Stimulated activated CD8-positive, alpha-beta memory T cell treated with anti-CD3 and anti-CD28 coated beads, Interleukin-15, amount 100 ng/mL, for 48 hours (primary cell): ENCODE measurements at places on chromosomes 7 and 10.

DNA sequence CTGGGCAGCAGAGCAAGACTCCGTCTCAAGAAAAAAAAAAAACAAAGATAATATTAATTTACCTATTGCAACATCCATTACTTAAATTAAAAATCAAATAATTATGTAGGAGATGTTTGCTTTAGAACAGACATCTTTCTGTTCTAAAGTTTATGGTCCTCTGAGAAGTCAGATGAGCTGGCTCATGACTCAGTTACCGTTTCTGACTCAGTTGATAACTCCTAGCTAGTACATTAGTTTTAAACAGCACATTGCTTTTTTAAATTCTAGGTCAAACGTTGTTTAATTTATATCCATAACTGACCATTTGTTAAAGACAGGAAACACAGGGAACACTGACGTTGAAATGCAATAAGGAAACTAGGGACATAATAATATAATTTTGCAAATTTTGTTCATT lies 162.7 kb downstream of the ETV1 start:
- DNase-seq, result no peak

DNA sequence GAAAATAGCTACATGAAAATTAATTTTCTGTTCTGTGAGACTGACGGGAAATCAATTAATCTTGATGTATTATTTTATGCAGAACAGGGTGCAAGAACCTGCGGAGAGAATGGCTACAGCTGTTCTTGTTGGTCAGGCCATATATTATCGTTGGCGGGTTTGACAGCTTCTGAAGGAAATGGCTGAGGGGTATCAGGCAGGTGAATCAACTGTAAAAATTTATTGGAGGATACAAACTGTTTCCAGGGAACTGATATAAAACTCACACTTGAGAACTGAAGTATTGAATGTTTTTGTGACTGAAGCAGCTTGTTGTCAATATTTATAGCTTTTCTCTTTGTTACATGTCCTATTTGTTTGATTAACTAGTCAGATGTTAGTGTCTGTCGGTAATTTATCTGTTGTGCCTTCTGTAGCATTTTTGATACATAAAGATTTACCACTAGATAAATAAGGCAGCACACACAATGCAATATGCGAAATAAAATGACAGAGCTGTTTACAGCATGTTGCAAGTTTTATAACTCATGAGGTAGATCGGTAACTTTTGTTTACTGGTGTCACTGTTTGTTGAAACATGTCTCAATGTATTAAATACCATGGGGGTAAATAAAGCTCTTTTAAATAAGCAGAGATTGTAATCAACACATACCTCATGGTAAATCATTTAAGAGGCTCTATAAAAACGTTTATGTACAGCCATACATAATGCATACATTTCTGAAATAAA lies 308.2 kb downstream of the LRMDA start:
- DNase-seq, result no peak

GRCh38 chr10:64067009-64067606 lies 545.9 kb downstream of the REEP3 start:
- DNase-seq, result no peak

DNA sequence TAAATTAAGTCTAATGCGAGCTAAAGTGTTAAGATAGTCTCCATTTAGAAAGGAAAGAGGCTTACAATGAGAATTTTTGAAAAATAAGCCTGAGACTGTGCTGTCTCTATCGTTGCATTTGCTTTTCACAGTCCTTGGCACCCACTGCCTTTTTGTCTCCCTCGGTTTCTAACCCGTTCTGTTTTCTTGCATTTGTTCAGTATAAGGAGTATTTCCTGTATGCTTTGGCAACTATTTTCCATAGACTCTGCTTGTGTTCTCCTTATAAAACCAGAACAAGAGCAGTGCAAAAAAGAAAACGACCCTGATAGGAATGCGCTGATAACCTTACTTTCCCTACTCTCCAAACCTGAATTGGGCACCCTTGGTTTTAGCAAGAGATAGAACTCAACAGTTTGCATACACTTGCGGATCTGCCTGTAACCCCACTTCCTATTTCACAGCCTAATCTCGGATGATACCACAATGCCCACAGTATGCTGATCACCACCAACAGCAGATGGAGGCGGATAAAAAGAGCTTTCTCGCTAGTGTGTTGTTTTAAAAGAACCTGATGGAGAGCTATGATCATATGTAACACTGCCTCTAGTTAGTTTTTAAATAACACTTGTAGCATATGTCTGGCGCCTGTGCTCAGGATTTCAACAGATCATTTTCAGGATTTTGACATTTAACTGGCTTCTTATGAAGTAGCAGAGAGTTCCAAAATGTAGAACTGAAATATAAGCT lies 1.6 kb upstream of the ARHGAP12 start:
- no peak for DNase-seq

GRCh38 chr7:37409461-37409860 lies 39.2 kb downstream of the ELMO1 start:
- no peak for DNase-seq

DNA sequence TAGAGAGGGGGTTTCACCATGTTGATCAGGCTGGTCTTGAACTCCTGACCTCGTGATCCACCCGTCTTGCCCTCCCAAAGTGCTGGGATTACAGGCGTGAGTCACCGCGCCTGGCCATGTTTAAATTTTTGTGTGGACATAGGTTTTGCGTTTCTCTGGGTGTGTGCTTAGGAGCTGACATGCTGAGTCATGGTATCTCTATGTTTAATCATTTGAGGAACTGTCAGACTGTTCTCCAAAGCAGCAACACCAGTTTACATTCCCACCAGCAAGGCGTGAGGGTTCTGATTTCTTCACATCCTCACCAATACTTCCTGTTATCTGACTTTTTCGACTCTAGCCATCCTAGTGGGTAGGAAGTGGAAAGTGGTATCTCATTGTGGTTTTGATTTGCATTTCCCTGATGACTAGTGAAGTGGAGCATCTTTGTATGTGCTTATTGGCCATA lies 153.7 kb downstream of the DNAJB6 start:
- peak; percentile 40 for DNase-seq

DNA sequence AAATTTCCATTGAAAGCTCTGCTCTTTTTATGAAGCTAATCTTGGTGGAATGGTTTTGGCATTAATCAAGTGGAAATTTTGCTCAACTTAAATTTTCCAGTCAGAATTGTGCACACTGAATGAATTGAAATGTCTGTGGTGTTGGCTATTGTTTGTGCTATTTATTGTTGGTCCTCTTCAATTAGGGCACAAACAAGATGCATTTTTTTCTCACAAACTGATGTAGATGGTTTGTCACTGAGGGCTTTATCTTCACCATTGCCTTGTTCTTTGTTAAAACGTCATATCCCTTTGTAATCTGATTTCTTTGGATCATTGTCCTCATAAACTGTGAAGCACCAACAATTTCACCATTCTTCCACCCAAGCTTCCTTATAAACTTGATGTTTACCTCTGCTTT lies 152.1 kb upstream of the RHOBTB1 start:
- no peak for DNase-seq

DNA sequence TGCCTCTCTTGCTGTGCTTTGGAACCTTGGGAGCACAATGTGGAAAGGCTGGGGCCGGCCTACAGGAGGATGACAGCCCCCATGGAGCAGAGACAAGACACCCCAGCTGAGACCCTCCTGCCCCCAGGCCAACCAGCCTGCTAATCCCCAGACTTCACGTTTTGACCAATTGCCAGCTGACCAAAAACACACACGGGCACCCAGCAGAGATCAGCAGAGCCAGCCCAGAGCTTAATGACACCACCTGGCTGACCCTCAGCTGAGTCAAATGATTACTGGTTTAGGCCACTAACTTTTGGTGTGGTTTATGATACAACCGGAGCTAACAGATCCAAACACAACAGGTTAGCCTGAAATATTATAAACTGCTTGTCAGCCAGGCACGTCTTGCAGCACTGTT lies 111.2 kb upstream of the KIF5B start:
- DNase-seq, result no peak

GRCh38 chr7:119935418-119936025 lies 337.5 kb upstream of the KCND2 start:
- no peak for DNase-seq

- DNase-seq, result no peak
These were observed 60.2 kb downstream of the ZNF467 start for GRCh38 chr7:149713061-149713730.

- DNase-seq, result no peak
These were observed 8.0 kb upstream of the FRA10AC1 start for GRCh38 chr10:93710333-93710909.

- peak; percentile 39 for DNase-seq
These were observed 86.9 kb downstream of the JAZF1 start for GRCh38 chr7:28093623-28094232.

- DNase-seq, result no peak
These were observed 46.4 kb upstream of the SEMA3E start for GRCh38 chr7:83695128-83695960.
